ENCODE measurements at places on chromosomes 2 and 18.

GRCh38 chr2:41782306-41783158 is 265.3 kb upstream of the PKDCC start:
- DNase-seq = peak; percentile 67

DNA sequence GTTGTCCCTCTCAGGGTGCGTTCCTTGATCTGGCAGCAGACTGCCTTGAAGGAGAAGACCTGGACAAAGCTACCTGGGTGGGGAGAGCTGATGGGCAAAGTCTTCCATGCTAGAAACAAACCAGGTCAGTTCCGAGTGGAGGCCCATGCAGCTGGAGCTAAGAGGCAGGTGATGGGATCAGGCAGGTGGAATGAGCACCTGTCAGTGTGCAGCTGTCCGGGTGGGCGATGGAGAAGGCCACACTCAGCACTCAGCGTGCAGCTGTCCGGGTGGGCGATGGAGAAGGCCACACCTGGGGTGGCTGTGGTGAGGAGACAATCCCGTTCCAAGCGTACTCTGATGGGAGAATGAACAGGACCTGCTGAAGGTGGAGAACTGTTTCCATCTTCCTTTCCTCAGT is 237.3 kb upstream of the MYT1L start:
- DNase-seq = no peak

DNA sequence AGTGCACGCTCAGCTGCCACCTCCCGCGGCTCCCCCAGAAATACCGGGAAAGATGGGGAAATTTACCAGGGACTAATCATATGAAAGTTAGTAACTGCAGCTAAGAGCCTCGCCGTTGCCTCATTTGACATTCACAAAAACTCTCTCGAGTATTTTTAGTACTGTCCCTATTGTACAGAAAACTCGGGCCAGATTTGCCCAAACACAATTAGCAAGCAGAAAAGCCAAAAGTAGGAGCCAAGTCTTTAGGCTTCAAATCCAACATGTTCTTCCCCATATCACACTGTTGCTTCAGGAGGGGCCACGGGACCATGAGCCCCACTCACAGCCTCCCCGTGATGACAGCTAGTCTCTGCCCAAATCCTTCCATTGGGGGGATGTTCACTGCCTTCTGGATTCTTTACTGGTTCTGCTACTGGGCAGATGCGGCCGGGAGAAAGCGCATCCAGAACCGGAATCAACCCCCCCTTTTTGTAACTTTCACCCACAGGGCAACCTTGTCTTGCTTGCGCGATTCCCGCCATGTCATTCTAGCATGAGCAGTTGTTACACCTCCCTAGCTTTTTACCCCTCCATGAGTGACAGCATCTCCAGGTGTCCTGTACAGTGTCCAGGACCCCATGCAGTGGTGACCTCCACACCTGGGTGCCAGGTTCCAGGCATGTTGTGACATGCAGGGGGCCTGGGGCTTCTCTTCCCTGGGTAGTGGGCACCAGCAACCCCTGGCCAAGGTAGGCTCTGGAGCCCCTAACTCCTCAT is 35.2 kb downstream of the CENPO start:
- DNase-seq = no peak

DNA sequence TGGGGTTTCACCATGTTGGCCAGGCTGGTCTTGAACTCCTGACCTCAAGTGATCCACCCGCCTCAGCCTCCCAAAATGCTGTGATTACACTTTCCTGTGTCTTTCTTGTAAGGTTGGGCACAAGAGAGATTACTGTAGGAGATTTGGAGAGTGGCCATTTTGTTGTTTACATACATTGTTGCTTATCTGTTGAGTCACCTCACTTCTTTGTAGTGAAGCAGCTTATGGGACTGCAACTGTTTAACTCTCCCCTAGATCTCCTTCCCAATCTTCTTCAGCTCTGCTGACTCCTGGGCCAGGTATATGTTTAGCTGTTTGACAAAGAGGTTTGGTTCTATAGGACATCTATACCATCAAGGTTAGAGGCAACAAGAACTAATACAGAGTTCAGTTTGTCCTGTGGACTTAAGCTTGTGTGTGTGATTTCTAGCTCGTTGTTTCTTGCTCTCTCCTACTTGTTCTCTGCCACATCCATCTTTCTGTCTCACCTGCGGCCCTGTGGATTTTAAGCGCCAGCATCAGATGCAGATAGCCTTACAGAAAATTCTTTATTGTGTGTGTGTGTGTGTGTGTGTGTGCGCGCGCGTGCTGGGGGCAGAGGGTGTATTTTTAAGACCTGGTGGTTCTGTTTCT is 95.4 kb downstream of the HAUS1 start:
- DNase-seq = peak; percentile 70

DNA sequence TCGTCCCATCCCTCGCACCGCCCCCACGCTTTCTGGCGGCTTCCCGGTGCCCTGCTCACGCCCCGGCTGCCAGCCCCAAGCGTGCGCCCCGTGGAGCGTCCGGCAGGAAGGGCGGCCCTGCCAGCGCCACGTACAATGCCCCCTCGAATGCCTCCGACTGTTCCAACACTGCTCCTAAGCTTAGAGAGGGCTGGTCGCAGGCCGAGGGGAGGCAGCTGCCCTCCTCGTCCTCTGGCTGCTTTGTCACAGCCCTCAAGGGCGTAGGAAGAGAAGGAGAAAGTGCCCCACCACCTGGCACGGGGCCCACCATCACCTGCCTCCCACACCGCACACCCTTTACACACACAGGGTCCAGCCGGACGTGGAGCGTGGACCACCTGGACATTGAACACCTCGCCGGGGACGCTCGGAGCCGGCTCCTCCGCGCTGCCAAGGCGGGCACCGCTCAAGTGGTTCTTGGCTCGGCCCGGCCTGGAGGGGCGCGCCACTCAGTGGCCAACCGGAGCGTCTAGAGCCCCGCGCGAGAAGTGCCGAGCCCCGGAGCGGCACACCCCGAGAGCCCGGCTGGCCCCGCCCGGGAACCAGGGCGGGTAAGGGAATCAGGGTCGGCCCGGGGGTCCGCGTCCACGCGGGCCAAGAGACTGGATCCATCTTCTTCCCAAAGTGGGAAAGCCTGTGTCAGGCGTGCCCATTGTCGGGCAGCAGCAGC is 830 bp downstream of the DNER start:
- peak; percentile 37 for DNase-seq

DNA sequence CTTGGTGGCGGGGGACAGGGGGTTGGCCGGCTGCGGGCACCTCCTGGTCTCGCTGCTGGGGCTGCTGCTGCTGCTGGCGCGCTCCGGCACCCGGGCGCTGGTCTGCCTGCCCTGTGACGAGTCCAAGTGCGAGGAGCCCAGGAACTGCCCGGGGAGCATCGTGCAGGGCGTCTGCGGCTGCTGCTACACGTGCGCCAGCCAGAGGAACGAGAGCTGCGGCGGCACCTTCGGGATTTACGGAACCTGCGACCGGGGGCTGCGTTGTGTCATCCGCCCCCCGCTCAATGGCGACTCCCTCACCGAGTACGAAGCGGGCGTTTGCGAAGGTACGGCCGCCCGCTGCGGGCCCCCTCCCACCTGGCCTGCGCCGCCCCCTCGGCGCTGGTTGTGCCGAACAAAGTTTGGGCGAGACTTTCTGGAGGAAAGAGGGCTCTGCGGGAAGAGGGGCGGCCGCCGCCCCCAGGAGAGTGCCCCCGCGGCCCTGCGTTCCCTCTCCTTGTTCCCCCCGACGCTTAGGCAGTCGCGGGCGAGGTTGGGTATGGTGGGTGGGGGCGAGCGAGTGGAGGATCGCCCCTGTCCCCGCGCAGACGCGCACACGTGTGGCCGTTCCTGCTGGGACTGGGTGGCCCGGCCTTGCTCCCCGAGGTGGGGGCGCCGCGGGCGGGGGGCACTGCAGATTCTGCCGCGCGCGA is 866 bp downstream of the CRIM1 start:
- peak; percentile 58 for DNase-seq

GRCh38 chr2:157194097-157194688 is 63.3 kb upstream of the GALNT5 start:
- DNase-seq = peak; percentile 87

DNA sequence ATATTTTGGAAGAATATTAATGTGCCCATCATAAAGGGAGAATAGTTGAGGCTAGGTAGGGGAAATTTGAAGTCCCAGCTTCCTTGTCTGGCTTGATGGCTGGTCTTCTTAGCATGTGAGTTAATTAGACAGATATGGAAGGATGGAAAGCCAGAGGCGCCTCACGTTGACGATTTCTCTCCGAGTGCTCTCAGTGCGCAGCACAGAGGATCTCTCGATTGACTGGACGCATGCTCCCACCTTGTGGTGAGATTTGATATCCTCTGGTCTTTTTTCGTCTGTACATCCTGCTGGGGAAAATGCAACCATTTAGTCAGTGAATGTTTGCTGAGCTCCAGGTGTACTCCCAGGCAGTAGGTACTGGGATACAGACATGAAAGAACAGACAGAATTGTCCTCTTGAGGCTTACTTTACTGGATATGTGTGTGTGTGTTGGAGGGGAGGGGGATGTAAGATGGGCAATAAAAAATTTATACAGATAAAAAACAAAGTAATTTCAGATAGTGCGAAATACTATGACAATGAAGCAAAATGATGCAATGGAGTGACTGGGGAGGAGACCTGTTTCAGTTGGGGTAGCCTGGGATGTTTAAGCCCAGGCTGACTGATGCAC is 66.9 kb upstream of the ZNG1B start:
- peak; percentile 87 for DNase-seq

DNA sequence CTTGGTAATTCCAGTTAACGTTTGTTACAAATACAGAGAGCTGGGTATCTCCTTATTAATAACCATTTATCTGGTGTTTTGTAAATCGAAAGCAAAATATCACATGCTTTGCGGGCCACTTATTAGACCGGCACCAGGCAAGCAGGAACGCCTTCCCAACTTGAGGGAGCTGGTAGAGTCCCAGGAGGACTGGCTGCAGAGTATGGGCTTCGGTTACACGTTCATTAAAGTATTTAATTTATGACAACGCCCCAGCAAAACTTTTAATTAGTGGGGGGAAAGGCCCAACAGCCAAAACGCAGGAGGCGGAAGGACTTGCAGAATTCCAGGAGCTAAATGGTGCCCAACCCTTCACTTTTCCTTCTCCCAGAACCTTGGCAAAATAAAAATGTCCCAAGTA is 3.7 kb downstream of the SMAD7 start:
- peak; percentile 49 for DNase-seq

GRCh38 chr2:233707940-233708644 is 4.6 kb upstream of the UGT1A5 start:
- peak; percentile 45 for DNase-seq

DNA sequence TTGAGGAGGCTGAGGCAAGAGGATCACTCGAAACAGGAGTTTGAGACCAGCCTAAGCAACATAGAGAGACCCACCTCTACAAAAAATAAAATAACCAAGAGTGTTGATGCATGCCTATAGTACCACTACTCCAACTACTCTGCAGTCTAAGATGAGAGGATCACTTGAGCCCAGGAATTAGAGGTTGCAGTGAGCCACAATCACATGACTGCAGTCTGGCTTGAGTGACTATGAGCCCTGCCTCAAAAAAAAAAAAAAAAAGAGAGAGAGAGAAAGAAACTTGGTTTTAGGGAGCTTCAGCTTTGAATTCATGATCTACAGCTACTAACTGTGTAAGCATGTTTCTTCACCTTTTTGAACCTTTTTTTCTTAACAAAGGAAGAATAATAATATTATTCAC is 119.9 kb downstream of the HNMT start:
- DNase-seq = peak; percentile 22

DNA sequence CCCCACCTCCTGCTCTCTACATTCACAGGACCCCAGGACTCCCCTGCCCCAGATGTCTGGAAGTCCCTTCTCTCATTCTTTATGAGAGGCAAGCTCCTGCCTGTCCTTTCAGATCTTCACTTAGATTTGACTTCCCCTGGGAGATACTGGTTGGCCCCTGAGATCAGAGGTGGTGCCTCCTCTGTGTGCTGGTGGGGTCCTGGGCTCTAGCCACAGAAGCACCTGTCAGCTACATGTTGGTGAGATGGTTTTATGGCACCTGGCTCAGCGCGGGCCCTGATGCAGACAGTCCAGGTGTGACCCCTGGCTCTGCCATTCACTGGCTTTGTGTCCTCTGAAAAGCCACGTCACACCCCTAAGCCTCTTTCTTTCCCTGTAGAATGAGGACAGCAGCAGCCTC is 369.6 kb upstream of the ID2 start:
- DNase-seq = no peak

DNA sequence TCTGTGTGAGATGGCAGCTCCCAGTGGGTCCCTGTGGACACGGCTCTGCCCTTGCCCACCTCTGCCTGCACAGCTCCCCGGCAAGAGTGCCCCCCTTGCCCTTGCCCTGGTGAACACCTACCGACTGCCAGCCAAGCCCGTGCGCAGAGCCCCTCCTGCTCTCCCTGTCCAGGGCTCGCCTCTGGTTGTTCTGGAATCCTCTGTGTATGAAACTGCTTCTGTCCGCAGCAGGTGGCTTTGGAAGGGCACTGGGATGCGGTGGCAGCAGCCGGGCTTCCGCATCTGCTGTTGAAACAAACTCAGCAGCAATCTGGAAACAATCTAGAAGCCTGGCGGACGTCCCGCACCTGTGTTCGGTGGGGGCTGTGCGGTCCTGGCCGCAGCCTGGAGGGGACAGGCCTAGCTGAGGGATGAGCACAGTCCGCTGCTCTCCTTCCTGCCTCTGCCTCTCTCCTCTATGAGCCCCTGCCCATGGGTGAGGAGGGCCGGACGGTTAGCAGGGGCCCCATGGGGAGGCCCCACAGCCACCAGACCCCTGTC is 34.0 kb upstream of the KLF11 start:
- no peak for DNase-seq

GRCh38 chr2:221381928-221382488 is 190.1 kb downstream of the EPHA4 start:
- DNase-seq = no peak

- DNase-seq = no peak
Measured at GRCh38 chr2:21427606-21428005, 303.8 kb downstream of the TDRD15 start.

Data from choroid plexus epithelial cell (primary cell).